NCI-H510A (cell line): ENCODE measurements at places on chromosomes 12 and 14.

- DNase-seq, result no peak
Measured at GRCh38 chr14:36756226-36756625, 94.6 kb downstream of the PAX9 start.

GRCh38 chr12:120214626-120215356 is 13.9 kb upstream of the RPLP0 start:
- no peak for DNase-seq

DNA sequence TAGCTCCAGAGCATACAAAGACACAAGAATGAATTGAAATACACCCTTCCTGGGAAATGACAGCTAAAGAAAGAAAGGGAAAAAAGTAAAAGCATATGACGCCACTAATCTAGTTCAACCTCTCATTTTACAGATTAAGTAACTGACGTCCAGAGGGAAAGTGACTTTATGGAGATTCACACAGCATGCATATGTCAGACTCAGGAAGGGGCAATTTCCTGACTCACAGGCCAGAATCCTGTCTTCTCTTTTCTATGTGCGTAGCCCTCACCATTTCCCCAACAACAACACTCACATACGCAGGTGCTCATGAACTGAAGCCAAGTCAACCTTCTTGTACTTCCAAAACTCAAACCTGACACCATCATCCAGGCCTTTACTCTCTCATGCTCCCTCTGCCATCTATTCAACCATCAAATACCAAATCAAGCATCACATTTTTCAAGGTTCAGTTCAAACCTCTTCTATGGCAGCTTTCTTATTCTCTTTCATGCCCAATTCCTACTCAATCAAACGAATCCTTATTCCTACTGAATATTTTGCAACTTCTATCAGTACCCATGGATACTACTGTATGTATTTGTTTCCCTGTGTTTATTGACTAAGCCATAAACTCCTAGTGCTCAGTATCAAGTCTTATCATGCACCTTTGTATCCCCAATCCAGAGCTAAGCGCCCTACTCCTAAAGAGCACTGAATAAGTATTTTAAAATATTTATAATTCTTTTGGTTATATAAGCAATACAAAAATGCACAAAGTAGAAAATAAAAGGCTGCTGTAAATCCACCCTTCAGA is 52.8 kb downstream of the STXBP6 start:
- DNase-seq, result no peak

DNA sequence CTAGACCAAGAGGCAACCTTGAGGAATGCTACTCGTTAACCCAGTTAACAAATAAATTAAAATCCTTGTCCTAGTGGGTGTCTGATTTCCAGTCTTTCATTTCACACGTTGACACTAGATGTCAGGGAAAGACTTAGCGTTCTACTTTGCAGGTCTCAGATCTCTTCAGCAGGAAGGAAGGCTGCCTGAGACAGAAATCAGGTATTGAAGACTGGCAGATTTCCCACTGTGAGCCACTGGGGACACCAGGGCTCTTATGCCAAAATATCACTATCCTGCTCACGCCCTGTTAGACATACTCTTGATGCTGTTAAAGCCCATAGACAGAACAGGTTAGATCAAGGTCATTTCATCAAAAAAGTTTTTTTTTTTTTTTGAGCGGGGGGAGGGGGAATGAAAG is 33.0 kb downstream of the EMP1 start:
- DNase-seq, result no peak

- no peak for DNase-seq
Measured at GRCh38 chr12:73951956-73952703, 585.5 kb upstream of the ATXN7L3B start.

DNA sequence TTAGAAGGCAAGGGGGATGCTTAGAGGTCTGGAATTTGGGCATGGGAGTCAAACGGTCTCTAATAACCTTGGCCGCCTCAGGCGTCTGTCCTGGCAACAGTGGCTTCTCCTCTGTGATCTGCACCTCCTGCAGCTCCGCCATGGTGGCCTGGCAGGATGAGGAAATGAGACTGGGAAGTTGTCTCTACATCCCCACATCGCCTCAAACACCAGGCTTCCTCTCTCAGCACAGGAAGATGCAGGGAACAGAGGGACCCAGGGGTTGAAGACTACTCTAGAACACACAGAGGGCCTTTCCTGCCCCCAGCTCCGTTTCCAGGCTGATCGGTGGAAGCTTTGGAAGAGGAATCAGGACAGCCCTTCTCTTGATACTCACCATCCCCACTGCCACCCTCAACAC is 1.7 kb downstream of the NDRG2 start:
- DNase-seq, result no peak

DNA sequence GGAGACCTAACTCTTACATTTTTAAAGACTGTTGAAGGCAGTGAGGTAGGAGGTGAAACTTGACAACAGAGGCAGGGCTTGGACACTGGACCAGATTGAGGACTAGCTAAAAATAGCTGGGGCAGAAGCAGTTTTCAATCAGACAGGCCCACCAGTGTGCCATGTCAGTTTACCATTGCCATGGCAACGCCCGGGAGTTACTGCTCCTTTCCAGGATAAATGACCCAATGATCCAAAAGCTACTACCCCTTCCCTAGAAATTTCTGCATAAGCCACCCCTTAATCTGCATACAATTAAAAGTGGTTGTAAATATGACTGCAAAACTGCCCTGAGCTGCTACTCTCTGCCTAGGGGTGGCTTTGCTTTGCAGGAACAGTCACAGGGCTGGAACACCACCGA is 53.2 kb upstream of the PKP2 start:
- no peak for DNase-seq

DNA sequence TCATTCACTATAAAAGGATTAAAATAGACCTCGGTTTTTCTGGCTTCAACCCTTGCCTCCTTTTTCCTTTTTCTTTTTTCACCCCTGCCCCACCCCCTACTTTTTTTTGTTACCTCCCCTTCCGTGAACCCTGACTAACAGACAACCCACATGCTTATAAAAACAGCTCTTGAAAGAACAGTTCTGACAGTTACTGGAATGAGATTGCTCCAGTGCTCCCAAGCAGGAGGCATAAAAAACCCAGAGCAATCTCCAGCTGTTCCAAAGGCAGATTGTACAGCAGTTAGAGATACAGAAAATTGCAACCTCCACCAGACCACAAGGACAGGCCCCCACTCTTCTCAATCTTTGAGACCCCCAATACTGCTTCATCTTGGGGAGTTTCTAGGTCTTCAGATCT is 29.9 kb upstream of the TMEM260 start:
- DNase-seq, result no peak

DNA sequence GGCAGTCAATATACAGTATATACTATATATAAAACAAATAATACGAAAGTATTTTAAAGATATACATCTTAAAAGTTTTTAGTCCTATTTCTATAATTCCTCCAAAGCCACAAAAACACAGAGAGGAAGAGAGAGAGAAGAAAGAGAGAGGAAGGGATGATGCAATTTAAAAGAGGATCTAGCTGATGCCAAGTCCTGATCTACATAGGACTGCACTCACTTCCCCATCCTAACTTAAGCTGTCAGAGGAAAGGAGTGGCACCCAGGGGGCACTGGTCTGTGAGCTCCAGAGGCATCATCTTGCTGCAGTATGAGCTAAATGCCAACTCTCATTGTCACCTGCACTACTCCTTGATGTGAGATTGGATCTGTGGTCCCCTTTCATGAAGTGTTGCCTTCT is 95.8 kb downstream of the C12orf42 start:
- no peak for DNase-seq

GRCh38 chr12:42716491-42716891 is 126.9 kb upstream of the PRICKLE1 start:
- DNase-seq, result no peak

GRCh38 chr14:25110106-25110505 is 60.2 kb upstream of the STXBP6 start:
- no peak for DNase-seq

- no peak for DNase-seq
Measured at GRCh38 chr14:93207468-93208308, 632 bp downstream of the UBR7 start.

DNA sequence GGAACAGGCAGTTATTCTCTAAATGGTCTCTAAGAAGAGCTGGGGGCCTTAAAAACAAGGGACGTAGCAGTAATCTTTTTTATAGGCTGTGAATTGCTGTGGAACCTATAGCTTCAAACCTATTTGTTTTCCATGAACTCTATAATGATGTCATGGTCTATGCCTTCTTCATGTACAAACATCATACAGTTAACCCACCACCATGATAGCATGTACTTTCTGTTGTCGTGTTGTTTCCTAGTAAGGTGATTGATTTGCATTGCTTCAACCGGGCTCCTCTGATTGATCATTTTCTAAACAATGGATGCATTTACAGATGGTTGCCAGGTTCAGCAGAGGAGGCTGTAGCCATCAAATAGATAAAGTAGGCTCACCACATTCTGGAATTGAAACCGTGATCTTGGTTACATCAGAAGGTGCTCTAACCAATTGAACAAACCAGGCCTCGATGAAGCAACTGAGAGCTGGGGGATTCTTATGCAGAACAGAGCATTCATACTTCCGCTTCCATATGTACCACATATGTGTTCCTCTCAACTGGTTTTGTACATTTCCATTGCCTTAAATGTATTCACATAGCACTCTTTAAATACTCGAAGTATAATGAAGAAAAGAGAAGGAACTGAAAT is 25.6 kb upstream of the PCNX1 start:
- no peak for DNase-seq

DNA sequence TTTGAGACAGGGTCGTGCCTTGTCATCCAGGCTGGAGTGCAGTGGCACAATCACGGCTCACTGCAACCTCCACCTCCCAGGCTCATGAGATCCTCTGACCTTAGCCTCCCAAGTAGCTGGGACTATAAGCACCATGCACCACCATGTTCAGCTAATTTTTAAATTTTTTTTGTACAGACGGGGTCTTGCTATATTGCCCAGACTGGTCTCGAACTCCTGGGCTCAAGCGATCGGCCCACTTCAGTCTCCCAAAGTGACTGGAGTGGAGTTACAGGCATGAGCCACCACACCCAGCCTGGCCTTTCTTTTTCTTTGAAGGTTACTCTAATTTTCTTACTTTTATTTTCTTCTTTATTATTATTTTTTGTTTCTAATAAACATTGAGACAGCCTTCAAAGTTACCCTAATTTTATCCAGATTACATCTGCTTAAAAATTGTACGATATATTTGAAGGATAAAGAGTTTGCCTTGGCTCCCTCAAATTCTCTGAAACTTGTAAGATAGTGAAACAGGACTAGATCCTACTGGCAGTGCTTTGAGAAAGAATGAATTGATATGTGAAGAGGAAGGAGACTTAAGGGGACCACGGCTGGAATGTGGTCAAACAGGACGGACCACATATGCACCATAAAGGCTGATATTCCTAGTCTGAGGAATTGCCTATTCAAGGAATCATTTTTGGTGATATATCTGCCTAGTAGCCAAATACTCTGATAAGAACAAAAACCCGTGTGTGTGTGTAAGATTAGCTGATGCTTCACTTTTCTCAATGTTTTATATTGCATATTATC is 14.1 kb upstream of the SINHCAF start:
- no peak for DNase-seq

DNA sequence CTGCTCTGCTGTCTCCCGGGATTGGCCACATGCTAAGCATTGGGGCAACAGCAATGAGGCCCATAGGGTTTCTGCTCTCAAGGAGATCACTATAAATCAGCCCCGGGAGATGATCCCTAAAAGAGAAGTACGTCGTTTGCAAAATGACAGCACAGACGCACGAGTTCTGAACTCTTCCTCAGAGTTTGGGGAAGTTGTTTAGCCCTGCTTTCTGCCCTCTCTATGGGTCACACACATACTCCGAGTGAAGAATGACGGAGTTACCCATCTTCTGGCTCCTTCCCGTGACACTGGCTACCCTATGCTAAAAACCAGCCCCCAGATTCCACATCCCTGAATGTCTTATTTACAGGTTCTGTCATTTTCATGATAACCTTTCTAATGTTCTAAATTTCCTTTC is 258.0 kb upstream of the PLEKHG7 start:
- DNase-seq, result no peak

- DNase-seq, result no peak
Measured at GRCh38 chr12:105805730-105806399, 332.9 kb downstream of the NUAK1 start.

DNA sequence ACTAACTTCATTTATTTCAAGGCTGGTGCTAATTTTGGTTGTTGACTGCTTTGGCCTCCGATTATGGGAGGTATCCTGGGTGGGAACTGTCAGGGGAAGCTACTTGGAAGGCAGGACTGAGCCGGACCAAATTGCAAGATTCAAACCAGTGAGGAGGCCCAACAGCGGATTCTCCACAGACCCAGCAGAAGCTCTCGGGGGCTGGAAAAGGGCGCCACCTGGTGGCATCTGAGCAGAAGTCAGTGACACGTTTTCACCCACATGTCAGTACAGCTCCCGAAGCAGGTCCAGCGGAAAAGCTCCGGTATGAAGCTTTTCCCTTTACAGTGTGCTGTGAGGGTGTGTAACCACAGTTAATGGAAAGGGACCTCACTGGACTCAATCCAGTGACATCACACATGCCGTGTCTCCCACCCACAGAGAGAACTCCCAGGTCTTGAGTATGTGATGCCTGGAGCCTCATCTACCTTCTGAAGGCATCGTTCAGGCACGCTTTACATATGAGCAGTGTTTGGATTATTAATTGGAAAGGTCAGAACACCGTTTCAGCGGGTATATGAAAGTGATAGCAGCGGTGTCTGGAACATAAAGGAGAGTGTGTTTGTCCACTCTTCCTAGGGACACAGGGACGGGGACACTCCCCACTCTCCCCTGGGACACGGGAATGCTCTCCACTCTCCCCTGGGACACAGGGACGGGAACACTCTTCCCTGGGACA is 3.6 kb upstream of the P2RX2 start:
- peak; percentile 46 for DNase-seq

DNA sequence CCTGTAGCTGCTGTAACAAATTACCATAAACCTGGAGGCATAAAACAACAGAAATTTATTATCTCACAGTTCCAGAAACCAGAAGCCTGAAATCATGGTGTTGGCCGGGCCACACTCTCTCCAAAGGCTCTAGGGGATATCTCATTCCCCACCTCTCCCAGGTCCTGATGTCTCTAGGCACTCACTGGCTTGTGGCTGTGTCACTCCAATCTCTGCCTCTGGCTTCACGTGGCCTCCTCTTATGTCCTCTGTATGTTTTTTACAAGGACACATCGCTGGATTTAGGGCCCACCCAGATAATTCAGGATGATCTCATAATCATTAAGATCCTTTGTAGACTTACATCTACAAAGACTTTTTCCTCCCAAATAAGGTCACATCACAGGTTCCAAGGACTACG is 8.0 kb downstream of the GALNT4 start:
- no peak for DNase-seq

- no peak for DNase-seq
Measured at GRCh38 chr14:65179918-65180724, 77.8 kb upstream of the MAX start.

DNA sequence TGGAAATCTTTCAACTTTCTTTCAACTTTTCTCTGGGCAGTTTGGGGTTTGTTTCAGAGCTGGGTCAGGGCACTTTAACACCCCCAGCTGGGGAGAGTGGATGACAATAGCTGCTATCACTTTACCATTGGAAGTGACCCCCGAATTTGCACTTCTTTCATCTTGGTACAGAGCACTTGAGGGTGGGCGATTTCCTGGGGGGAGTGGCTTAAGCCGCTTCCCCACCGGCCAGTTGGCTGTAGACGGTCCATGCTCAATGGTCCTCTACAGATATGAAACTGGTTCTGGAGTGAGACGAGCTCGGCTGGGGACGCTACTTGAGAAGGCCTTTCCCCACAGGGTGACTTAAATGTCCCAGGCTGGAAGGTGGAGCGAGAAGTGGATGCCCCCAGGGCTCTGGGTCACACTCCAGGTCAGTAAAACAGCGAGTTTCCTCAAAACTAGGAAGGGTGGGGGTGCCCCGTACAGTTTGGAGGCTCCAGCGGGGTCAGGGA is at the start of gene VRTN:
TSS of gene VRTN (plus strand) at position 231 of the 494 bp plus-strand sequence. CDS start 8,313 bp downstream, outside the sequence.
- DNase-seq, result no peak

GRCh38 chr14:102590667-102591099 is 1.8 kb upstream of the RCOR1 start:
- DNase-seq, result no peak
